Prostate gland (tissue), 2 donors: ENCODE measurements at places on chromosomes 13 and 19.

DNA sequence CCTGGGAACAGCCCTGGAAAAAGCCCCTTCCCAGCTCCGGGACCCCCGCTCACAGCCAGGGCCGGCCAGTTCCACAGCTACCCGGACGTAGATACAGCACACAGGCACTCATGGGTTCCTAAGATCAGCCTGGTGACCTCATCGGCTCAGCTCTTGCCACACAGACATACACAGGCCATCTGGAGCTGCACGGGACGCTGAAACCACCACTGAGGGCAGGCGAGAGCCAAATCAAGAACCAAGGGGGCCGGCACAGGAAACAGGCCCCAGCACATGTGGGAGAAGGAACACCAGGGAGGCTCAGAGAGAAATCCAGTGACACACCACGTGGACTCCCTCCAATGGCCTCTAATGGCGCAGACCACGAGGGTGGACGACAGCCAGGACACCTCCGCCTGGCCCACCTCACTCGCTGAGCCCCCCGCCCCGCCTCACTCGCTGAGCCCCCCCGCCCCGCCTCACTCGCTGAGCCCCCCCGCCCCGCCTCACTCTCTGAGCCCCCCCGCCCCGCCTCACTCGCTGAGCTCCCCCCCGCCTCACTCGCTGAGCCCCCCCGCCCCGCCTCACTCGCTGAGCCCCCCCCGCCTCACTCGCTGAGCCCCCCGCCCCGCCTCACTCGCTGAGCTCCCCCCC is 69.7 kb upstream of the C13orf46 start:
- DNase-seq = no peak

DNA sequence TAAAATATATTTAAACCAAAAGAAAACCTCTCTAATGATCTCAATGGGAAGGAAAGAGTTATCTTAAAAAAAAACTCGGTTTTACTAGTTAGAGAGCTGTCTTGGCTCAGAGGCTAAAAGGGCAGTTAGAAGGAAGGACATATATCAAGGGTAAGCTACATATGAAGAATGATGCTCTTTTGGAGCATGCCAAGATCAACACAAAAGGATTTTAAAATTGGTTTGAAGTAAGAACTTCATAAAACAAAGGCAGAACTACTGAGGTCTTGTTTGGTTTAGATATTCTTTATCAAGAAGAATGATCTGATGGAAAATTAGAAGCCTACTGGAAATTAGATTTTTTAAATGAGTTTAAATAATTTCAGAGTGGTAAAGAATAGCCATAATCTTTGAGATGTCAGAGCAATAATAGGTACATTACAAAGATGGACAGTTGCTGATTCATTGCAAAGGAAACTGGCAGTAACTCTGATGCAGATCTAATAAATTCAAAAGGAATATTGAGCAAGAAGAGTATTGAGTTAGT is 39.4 kb upstream of the LMO7 start:
- no peak for DNase-seq

DNA sequence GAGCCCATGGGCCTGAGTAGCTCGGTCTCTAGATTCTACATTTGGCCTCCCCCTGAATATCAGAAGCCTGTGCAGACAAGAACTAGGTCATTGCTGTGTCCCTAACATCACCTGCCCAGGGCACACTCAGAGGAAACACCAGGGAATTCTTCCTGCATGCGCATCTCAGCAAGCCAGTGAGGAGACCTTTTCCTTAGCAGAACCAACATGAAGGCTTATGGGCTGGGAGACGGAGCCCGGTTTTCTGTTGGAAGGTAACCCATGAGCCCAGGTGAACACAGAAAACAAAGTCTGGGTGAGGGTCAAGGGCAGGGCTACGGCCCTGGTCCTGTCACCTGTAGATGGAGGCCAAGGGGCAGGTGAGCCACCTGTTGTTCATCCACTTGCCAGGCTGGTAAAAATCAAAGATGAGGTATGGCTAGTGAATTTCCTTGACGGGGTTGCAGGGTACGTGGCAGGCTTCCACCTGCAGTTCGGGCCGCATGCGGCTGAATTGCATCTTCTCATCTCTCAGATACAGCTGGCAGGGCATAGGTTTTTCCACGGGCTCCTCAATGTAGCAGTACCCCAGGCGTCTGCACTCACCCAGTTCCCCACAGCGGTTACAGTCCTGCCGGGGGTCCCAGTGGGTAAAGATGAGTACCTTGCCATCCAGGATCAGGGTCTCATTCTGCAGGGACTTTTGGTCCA is 3.6 kb upstream of the FAM187B start:
- DNase-seq = no peak

DNA sequence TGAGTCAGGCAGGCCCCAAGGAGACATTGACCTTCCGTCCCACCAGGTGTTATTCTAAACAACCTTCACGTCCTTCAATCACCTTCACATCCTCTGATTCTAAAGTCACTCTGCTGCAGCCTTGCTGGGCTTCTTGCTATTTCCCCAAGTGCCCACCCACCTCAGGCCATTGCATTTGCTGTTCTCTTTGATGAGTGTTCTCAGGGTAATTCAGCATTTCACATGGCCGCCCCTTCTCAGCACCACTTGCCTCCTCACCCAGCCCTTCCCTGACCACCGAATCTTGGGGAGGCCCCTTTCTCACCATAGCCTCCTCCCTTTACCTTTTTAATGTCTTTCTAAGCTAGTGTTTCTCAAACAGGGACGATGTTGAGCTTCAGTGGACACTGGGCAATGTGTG is 4.6 kb downstream of the ZNF805 start:
- no peak for DNase-seq

DNA sequence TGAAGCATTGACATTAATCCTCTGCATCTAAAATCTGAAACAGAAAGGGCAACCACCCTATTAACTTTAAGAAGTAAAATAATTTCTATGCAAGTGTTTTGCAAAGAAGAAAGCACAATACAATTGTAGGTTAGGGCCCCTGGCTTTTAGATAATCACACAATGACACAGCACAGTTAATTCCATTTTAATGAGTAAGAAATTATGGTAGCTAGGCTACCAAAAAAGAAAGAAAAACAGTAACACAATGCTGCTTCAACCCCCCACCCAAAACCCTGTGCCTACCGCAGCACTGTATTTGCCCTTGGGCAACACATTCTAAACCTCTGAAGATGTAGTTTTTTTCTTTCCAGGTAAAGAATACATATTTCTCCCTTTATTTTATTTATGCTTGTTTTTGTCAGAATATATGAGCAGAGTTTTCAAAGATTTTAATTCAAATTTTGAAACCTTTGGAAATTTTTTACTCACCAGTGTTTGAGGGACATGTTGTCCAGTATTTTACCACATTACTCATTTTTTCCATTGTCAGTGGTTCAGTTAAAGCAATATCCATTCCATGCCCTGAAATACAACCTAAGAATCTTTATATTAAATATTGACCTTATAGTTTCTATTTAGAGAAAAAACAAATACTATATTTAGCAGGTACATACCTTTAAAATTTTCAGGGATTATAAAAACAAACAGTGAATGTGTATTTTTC is 21.1 kb downstream of the SOHLH2 start:
- DNase-seq = no peak

- DNase-seq = no peak
These were observed 15.7 kb downstream of the CAB39L start for GRCh38 chr13:49428041-49428763.

DNA sequence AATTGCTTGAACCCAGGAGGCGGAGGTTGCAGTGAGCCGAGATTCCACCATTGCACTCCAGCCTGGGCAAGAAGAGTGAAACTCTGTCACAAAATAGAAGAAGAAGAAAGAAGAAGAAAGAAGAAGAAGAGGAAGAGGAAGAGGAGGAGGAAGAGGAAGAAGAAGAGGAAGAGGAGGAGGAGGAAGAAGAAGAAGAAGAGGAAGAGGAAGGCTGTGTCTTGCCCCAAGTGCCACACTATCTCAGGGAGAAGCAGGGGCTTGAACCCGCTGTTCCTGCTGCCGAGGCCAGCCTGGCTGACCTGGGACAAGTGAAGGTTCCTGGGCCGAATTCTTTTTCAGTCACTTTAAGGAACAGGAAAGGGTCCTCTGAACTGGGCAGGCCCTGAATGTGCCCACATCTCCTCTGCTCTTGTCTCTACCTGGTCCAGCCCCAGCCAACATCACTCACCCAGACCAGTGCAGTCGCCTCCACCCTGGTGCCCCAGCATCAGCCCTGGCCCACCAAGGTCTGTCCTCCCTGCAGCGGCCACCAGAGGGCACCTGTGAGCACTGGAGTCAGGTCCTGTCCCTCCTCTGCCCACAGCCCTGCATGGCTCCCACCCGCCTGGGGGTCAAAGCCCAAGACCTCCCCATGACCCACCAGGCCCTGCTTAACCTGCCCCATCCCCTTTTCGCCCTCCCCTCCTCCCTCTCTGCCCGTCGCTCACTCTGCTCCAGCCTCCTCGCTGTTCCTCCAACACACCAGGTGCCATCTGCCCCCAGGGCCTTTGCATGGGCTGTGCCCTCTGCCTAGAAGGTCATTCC is 20.0 kb downstream of the TICAM1 start:
- DNase-seq = peak; percentile 60

GRCh38 chr19:11125994-11126685 is 29.4 kb downstream of the SPC24 start:
- DNase-seq = peak; percentile 68

- DNase-seq = peak; percentile 57
These were observed 9.2 kb downstream of the CCDC8 start for GRCh38 chr19:46404055-46404752.

GRCh38 chr19:6060600-6061375 is 49.5 kb downstream of the RFX2 start:
- DNase-seq = peak; percentile 57

DNA sequence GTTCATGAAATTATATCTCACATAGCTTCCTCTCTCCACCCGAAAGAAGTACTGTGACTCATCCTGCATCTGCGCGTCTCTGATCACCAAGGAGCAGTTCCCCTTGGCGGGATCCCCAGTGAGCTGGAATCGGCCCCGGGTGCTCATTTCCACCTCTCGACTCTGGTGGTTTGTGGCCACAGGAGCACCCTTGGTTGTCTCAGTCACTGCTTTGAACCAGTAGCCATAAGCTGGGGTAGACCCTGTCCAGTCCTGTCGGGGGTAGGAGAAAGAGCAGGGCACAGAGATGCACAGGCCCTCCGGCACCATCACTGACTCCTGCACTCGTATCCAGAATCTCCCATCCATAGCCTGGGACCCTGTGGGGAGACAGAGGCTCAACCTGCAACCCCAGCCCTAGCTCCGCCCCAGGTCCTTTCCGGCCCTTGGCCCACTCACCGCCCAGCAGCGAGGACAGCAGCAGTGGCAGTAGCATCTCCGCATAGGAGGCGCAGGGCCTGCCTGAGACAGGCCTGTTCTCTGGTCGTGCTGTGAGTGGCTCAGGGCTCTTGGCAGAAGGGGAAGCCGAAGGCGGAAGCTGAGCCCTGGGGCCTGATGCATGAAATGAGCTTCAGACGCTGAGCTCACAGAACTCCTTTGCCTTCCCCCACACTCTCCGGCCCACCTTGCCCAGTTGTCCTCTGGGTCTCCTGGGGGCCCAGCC is at the start of gene SIGLEC10:
SIGLEC10 (minus strand) TSS at position 536 of the 703 bp plus-strand sequence; CDS start at position 475, 61 bp downstream.
- no peak for DNase-seq

- no peak for DNase-seq
These were observed 1.2 kb downstream of the EEF1AKMT1 start for GRCh38 chr13:20772401-20773131.

DNA sequence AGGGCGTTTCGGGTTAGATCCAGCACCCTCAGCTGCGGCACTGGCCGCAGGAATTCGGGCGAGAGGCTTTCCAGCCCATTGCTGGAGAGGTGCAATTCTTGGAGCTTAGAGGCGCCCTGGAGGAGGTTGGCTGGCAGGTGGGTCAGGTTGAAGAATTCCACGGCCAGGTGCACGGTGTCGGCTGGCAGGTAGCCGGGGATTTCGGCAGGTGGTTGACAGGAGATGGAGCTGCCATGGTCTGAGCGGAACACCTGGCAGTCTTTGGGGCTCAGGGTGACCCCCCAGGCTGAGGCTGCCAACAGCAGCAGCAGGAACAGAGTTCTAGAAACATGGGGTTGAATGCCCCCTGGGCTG is 1.3 kb downstream of the LRG1 start:
- no peak for DNase-seq

DNA sequence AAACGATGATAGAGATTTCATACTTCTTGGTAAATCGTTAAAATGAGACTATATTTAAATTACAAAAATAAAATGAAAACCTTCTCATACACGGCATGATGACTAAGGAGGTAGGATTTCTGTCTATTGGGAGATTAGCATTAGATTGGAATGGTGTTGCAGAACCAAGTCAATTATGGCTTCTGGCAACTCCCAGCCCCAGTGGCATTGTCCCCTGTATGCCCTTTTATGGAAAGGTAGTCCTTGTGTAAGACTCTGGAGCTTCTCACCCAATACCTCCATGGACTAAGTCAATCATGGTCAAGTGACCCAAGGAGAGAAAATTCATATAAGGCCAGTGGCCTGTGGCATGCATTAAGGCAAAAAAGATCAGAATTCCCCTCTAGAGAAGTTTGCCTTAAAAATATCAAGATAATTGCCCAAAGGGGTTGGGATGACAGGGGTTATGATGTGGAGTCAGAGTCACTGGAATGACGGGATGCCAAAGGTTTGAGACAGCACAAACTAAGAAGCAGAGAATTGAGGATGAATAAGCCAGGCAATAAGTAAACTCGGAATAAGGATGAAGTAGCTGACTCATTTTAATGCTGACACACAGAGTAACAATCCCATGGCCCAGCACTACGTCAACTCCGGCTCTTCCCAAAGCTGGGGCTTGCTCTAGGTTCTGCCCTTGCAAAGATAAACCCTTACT is 57.8 kb upstream of the POSTN start:
- DNase-seq = no peak

- no peak for DNase-seq
These were observed 70.4 kb upstream of the MRI1 start for GRCh38 chr19:13693889-13694288.

DNA sequence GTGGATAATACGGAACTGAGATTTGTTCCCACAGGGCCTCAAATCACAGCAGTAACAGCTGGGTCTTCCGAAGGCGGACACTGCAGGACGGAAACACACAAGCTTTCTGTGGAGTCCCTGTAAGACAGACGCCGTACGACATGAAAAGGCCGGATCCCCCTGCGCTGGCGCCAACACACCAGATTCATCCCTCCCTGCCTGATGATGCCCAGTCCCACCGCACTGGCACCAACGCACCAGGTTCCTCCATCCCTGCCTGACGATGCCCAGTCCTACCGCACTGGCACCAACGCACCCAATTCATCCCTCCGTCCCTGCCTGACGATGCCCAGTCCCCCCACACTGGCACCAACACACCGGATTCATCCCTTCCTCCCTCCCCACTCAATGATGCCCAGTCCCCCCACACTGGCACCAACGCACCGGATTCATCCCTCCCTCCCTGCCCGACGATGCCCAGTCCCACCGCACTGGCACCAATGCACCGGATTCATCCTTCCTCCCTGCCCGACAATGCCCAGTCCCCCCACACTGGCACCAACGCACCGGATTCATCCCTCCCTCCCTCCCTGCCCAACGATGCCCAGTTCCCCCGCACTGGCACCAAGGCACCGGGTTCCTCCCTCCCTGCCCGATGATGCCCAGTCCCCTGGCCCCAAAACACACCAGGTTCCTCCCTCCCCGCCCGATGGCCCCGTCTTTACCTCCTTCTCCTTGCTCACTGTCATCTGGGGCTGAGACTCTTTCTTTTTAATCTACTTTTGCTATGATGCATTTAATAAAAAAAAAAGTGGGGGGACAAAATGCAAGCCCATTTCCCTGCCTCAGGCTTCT is 55.1 kb downstream of the RASA3 start:
- no peak for DNase-seq
